ENCODE measurements at places on chromosomes 6 and 20. TPM values are rescaled to one million over a fixed set of nuclear protein-coding genes. Genes with fewer than 3 reads are reported as not detected.

C6orf132 gene
- 7.0 TPM for polyA plus RNA-seq

BPIFB4 gene
- not detected for polyA plus RNA-seq

MOXD1 gene
- polyA plus RNA-seq: 193 TPM

EZR gene
- 34.8 TPM for polyA plus RNA-seq

TFAP2D gene
- polyA plus RNA-seq: not detected

ADAT2 gene
- 11.5 TPM for polyA plus RNA-seq

- no peak for DNase-seq
These were observed 76.4 kb upstream of the ADGRF4 start for GRCh38 chr6:47621838-47622449.

- no peak for DNase-seq
These were observed 635 bp upstream of the C20orf203 start for GRCh38 chr20:32674362-32674789.

DNA sequence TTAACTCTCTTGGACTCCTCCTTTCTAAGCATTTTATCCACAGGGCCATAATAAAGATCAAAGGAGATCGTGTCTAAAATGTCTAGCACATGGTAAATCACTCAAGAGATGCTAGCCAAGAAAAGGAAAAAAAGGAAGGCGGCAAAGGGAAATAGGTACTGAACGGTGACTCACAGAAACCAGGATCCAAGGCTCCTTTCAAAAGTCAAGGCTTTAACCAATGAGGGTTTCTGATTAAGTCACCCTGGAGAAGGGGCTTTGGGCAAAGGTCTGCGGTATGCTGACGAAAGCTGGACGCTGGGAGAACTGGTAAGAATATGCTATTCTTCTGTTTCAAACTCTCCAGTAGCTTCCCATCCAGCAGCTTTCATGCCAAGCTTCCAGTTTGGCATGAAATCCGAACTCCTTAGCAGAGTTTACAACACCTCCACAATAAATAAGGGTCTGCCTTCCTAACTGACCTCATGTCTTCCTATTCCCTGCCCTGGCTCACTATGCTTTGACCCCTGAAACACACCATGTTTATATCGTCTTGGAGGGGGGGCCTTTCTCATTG lies 1.0 kb downstream of the TOMM34 start:
- DNase-seq: no peak

DNA sequence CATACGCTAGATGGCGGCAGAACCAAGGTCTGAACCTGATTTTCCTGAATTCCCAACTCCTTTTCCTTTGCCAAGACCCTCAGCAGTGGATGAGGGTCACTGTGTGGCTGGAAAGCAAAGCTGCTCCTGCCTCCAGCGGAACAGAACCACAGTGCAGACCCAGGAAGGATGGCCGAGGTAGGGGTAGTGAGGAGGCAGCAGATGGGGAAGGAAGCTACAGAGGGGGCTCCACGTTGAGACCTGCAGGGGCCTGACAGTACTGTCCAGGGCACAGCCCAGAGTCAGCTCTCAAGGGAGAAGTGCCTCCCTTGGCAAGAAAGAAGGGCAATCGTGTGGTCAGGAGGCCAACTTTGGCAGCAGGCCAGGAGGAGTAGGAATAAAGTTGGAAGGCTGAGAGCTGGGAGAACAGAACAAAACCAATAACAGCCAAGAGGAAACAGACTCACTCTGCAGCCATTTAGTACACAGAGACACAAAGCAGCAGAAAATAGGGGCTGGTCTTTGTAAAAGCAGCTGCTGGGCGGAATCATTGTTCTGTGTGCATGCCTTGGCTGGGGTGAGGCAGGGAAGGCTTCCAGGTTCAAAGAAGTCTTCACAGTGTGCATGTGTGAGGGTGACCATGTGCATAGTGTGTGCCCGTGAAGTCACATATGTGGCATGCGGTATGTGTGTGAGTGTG lies 3.1 kb downstream of the GABRR2 start:
- DNase-seq: peak; percentile 40

DNA sequence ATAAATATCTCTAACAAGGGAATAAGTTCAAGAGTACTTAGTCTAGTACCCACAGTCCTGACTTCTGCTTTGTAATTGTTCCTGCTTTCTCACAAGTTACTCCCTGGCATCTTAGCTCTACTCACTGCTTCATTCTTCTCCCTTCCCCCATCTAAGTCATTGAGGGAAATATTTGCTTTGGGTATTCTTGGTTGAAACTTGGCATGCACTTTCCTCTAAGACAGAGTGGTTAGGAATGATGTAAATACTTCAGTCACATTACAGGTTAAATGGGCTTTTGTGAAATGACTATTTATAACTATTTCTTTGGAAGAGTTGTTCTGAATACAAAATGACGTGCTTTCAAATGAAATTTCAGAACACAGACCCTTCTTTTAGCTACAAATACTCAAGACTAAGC lies 67.7 kb upstream of the PLEKHG1 start:
- DNase-seq: no peak

DNA sequence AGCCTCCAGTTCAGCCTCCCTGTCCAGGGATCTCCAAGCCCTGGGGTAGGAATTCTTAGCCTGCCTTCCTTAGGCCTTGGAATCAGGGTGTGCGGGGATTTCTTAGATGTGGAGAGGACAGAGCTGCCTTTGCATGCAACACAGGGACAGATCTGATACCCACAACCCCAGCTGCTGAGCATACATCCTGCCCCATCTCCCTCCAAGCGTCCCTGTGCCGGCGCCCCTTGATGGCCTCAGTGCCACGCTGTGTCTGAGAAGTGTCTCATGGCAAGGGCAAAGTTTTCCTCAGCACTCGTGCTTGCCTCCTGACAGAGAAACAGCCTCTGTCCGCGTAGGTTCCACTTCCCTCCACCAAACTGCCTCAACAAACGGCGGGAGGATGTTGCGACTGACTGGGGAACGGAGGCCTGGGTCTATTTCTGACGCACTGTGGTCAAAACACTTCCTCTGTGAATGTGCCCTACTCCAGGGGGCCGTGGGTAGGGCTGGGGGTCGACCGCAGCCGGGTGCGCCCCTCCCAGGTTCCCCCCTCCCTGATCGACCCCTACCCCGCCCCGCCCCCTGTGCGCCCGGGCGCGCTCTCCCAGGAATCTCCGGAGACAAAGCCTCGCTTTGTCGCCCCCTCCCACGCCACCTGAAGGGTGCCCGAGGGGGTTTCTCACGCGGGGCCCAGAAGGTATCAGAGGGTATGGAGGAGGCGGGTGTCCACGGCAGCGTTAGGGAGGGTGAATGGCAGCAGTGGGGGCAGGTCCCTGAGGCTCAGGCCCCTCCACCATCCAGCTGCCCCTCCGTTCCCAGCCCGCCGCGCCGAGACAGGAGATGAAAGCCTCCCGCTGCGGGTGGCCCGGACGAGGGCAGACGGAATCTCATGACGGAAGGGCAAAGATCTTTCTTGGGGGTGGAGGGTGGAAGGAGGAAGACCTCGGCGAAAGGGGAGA lies 806 bp downstream of the MICAL1 start:
- no peak for DNase-seq

DNA sequence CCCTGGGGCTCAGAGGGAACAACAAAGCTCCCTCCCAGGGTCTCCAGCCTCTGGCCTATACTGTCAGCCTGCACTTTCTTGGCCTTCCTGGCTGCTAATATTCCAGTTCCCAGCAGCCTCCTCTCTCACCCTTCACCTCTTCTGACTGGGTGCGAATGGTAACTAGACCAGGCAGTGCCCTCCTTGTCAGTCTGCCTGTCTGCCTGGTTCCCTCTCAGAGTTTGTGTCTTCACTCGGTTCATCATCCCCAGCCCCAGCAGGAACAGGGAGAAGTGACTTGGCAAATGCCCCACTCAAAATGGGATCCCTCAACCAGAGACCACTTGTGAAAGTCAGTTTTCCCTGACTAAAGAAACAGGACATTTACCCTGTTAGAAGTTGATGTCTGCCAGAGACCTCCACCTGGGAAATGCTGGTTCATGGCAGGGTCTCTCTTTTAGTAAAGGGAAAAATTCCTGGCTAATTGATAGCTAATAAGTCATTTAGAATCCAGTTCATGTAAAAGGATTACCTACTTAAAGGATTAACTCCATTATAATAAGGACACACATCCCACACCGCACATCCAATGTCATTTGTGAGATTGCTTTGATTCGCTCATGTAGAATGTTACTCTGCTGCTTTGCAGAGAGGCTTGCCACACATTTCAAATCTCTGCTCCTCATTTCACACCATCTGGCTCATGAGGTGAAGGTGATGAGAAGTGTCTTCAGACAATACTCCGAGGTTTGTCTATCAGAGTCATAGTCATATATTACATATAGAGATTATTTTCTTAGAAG lies 18.6 kb upstream of the MICB start:
- DNase-seq: no peak

DNA sequence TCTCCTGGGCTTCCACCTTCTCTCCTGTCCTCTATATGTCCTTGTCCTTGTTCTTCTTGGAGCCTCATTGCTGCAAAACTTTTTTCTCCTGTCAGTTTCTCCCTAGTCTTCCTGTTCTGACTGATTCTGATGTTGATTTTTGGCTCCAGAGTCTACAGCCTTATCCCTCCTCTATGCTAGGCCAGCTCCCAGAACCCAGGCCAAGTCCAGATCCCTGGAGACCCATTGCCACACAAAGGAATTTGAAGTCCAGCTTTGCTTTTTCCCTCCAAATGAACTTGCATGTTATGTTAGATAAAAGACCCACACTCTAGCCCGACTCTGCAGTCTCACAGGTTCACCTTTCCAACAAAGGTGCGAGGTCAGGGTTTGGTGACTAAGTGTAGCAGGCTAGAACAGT lies 203.1 kb downstream of the FNDC1 start:
- DNase-seq: no peak

- DNase-seq: no peak
These were observed 244.4 kb upstream of the HSF2 start for GRCh38 chr6:122154912-122155575.

DNA sequence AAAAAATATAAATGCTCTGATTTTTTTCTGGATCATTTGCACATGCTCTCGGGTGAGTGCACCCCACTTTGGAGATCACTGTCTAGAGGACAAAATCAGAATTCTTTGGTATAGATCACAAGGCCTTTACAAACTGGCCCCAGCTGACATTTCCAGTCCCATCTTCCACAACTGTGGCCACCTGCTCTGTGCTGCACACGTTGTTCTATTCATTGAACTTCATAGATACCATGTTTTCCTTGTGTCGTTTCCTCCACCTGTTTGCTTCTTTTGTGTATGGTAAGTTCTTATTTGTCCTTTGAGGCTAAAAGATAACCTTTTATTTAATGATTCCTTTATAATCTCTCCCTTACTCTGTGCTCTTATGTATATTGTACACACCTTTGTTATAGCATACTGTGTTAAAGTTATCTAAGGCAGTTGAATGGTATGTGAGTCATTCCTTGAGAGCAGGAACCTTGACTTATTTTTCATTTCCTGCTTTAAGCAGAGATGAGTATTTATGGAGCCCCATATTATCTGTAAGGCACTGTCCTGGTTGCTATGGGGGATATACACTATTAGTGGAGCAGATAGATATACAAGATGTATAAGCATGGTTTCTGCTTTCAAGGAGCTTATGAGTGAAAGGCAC lies 12.0 kb upstream of the SLC17A5 start:
- no peak for DNase-seq

GRCh38 chr6:160881148-160881808 lies 110.3 kb upstream of the MAP3K4 start:
- no peak for DNase-seq

- DNase-seq: no peak
These were observed 26.3 kb downstream of the GNL1 start for GRCh38 chr6:30530014-30530413.

GRCh38 chr20:38187517-38187916 lies 22.4 kb upstream of the TGM2 start:
- no peak for DNase-seq

- DNase-seq: peak; percentile 65
These were observed 18.2 kb upstream of the OCSTAMP start for GRCh38 chr20:46568570-46569129.

DNA sequence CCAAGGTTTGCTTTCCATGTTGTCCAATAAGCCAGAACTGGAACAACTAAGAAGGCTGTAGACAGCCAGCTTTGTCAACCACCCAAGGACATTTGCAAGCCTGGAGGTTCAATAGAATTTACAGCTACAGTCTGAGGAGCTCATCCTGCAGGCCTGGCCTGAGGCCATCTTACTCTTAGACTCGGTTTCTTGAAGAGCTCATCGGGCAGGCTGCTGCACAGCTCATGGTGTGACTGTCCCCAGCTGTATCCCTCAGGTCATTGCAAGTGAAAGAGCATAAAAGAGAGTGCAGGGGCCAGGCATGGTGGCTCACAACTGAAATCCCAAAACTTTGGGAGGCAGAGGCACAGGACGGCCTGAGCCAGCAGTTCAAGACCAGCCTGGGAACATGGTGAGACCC lies 96.9 kb upstream of the FOXQ1 start:
- no peak for DNase-seq

DNA sequence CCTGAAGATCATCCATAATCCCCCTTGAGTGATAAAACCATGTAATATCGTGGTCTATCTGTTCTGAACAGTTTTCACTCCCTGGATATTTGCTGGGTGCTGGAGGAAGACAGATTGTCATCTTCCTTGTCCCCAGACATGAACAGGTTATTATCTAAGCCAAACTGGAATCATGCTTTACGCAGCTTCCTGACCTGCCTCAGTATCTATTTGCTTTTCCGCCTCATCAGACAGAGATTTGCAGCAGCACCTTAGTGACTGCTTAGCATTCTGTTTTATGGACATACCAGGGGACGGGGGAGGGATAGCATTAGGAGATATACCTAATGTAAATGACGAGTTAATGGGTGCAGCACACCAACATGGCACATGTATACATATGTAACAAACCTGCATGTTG lies 124.6 kb downstream of the SLC23A2 start:
- DNase-seq: no peak

DNA sequence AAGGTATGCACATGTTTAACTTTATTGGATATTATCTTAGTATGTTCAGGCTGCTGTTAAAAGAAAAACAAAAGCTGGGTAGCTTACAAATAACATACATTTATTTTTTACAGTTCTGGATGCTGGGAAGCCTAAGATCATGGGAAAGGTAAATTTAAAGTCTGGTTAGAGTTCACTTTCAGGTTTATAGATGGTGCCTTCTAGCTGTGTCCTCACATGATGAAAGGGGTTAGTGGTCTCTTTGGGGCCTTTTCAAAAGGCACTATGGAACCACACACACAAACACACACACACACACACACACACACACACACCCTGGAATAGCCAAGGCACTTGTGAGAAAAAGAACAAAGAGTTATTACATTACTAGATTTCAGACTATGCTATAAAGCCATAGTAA lies 805.8 kb upstream of the GJE1 start:
- DNase-seq: no peak

DNA sequence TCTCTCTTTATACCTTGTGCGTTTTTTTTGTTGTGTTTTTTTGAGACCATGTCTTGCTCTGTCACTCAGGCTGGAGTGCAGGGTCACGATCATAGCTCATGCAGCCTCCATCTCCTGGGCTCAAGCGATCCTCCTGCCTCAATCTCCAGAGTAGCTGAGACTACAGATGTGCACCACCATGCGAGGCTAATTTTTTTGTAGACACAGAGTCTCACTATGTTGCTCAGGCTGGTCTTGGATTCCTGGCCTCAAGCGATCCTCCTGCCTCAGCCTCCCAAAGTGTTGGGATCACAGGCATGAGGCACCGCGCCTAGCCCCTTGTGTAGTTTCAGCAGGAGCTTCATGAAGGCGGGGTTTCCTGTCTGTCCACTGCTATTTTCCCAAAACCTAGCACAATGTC lies 27.3 kb downstream of the PDRG1 start:
- no peak for DNase-seq

- no peak for DNase-seq
These were observed 38.8 kb downstream of the RCAN2 start for GRCh38 chr6:46452312-46452917.

All from left renal pelvis (tissue), 4 donors.